ENCODE measurements at places on chromosomes 5 and 9.

- DNase-seq, result no peak
Measured at GRCh38 chr5:43044181-43044914, 4.2 kb upstream of the ANXA2R start.

GRCh38 chr9:16180546-16180945 lies 627.7 kb downstream of the CCDC171 start:
- DNase-seq, result no peak

GRCh38 chr9:126611193-126611591 lies 2.5 kb upstream of the LMX1B start:
- DNase-seq, result no peak

- DNase-seq, result no peak
Measured at GRCh38 chr5:136090319-136090718, 42.3 kb upstream of the SMAD5 start.

- no peak for DNase-seq
Measured at GRCh38 chr5:34051374-34051980, 8.5 kb upstream of the C1QTNF3 start.

DNA sequence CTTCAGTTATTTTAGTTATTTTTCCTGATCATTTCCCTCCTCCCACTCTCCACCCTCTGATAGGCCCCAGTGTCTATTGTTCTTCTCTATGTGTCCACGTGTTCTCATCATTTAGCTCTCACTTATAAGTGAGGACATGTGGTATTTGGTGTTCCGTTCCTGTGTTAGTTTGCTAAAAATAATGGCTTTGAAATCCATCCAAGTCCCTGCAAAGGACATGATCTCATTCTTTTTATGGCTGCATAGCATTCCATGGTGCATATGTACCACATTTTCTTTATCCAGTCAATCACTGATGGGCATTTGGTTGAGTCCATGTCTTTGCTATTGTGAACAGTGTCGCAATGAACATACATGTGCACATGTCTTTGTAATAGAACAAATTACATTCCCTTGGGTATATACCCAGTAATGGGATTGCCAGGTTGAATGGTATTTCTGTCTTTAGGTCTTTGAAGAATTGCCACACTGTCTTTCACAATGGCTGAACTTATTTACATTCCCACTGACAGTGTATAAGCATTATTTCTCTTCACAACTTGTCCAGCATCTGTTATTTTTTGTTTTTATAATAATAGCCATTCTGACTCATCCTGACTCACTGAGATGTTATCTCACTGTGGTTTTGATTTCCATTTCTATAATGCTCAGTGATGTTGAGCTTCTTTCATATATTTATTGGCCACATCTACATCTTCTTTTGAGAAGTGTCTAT lies 17.2 kb upstream of the DIRAS2 start:
- no peak for DNase-seq

DNA sequence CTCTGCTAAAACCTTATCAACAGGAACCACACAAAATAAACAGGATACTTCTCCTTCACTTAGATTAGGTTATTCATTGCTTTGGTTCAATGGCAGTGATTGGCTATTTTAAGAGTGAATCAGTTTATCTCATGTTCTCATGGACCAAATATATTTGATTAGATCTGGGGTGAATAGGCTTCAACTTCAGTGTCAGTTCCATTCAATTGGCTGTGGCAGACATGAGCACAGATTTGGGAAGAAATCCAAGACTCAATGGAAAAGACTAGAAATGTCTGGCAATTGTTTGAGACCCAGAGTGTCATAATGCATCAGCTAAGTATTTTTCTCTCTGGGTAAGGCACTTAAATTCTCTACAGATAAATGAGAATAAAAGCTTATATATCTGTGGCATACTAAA lies 37.1 kb downstream of the CDH18 start:
- no peak for DNase-seq

DNA sequence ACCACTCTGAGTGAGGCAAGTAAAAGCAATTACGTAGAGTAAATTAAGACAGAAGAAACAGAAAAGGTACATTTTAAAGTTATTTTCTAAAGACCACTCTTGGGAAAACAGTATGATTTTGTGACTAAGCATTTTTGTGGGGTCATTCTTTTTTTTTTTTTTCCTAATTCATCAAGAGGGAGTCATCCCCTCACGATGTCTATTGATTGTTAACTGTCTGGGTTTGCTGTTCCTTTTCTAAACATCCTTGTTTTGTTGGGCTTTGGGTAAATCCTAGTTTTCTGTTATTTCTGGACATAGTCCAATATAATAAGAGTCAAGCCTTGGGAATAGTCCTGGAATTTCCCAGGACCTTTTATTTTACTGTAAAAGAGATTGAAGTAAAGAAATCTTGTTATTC lies 63.8 kb downstream of the ANKRD55 start:
- no peak for DNase-seq

DNA sequence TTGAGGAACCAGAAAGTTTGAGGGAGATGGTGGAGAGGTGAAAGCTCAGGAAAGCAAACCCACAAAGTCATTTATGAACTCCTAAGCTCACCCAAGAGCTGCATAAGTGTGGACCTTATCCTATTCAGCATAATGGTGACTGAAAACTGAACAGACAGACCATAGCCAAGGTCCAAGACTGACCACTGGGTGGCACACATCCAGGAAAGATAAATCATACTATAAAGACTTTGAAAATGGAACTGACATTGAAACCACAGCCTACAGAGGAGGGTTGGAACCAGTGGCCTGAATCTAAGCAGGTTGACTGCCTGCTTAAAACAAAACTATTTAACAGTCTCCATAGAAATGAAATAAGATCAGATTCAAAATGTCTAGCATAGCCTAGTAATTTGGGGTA lies 121.0 kb upstream of the RGS7BP start:
- no peak for DNase-seq

DNA sequence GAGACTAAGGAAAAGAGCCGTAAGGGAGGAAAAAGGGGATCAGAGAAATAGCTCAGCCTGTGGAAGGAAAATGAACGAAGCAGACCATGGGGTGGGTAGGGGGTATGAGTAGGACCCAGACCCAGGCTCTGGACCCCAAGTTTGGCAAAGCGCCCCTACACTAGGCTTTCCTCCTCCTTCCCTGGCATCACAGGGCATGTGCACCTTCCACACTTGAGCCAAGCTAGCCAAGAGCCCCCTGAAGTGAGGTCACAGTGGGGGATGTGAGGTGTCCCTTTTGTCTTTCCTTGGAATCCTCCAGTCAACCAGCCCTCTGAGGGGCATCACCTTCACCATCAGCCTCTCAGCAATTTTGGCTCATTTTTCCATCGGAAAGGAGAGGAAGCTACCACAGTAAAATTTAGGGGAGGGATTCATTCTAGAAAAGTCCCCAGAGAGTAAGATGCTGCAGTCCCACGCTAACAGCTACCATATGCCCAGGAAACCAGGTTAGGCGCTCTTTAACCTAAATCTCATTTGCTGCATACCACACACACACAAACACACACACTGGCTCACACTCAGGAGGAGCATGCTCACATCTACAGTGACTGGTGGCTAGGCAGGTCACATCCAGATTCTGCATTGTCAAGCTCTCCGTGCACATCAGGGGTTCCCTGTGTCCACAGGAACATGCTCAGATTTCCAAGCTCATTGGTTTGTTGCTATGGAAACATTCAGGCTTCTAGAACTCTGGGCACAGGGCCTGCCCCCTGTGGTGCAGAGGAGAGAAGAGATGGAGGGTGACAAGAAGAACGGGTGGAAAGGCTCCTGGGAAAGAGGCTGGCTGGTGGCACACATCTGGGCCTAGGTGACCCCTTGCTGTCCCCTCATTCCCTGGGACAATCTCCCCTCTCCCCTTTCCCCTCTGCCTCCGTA lies 9.9 kb downstream of the REEP2 start:
- peak; percentile 83 for DNase-seq

- DNase-seq, result no peak
Measured at GRCh38 chr9:106065136-106065535, 370.8 kb downstream of the TMEM38B start.

- DNase-seq, result peak; percentile 69
Measured at GRCh38 chr5:14204011-14204670, 61.0 kb downstream of the TRIO start.

DNA sequence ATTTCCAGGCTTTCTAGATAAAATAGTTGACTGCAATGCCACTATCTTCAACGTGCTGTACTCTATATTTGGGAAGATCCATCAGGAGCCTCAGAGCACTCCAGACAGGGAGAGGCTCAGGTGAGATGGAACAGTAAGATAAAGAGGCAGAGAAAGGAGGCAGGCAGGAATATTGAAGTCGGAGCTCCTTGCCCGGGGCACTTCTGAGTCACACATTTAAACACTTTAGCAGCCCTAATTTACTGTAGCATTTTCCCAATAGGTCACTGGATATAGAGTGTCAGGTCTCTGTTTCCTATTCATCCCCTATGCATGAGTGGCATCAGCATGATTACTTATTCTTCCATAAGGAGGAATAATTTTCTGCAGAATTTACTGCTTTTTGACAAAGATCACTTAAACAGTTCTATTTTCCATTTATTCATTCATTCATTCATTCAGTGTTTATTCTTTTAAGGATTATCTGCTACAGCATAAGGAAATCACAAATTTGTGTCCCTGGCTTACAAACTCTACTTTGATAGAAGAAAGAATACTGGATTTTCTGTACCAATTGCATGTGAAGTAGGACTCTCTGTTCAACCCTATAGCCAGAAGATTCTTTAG lies 170.7 kb downstream of the MAPKAP1 start:
- no peak for DNase-seq

- DNase-seq, result no peak
Measured at GRCh38 chr9:4435197-4435596, 55.1 kb upstream of the SLC1A1 start.

- no peak for DNase-seq
Measured at GRCh38 chr9:78470216-78470615, 173.3 kb downstream of the PSAT1 start.

DNA sequence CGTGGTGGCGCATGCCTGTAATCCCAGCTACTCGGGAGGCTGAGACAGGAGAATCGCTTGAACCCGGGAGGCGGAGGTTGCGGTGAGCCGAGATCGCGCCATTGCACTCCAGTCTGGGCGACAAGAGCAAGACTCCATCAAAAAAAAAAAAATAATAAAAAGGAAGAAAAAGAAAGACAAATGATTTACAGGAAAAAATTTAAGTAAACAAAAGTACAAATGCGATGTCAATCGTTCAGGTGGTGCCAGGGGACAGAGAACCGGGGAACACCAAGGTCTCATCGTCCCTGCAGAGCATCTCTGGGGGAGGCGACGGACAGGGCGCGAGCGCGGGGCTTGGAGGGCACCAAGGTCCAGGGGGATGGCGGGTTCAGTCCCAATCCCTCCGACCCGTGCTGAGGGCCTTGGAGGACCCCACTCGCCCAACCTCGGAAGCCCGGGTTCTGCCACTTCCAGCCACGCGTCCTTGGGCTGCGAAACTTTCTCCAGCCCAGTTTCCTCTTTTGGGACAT lies 607 bp upstream of the HNRNPAB start:
- peak; percentile 13 for DNase-seq

DNA sequence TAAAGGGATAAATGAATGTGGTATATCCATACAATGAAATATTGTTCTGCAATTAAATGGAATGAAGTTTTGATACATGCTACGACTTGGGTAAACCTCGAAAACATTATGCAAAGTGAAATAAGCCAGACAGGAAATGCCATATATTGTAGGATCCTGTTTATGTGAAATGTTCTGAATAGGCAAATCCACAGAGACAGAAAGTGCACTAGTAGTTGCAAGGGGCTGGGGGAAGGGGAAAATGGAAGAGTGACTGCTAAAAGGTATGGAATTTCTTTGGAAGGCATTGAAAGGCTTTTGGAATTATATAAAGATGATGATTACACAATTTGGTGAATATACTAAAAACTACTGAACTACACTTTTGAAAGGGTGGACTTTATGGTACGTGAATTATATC lies 97.0 kb downstream of the FOXD1 start:
- DNase-seq, result no peak

DNA sequence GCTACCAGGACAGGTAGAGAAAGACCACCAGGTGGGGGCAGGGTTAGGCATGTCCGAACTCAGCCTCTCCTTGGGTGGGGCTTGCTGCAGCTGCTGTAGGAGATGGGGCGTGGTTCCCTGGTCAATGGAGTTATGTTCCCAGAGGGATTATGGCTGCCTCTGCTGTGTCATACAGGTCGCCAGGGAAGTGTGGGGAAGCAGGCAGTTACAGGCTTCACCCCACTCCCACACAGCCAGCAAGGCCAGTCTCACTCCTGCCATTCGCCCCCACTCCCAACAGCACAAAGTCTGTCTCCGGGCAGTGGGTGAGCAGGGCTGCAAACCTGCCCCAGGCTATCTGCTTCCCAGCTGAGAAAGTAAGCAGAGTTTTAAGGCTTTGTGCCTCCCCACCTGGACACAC lies 20.0 kb upstream of the CEP72 start:
- DNase-seq, result peak; percentile 49

- DNase-seq, result no peak
Measured at GRCh38 chr9:124457079-124457886, 7.0 kb downstream of the ADGRD2 start.

GRCh38 chr5:180120237-180121101 lies 48.9 kb upstream of the RNF130 start:
- DNase-seq, result no peak

DNA sequence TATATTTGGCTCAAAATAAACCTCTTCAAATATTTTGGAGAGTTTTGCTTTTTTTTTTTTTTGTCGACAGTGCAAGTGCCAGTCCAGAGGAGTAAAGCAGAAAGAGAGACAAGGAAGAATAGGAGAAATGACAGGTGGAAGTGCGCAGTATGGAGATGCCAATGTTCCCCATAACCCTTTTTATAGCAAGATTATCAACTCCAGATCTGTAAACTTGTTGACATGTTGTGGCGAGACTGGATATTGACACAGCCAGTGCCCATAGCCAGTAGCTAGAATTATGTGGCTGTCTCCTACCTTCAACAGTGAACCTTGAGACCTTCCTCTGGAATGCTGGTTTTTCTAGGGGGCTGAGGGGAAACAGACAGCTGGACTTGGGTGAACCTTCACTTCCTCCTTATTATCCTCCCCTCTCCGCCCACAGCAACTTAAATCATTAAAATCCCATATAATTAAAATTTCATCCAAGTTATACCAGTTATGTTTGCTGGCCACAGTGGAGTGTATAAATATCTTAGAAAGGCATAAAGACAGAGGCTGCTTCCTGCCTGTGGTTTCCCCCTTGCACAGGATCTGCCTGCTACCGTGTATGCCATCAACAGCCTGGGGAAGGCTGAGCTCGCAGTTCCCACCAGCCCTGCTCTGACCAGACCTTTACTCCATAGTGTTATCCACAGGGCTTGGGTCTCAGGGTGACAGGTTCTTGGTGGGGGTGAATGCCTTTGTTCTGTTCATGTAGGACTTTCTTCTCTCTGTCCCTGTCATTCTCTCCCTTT lies 112.3 kb upstream of the ANKH start:
- no peak for DNase-seq
